GM23338 (cell line): ENCODE measurements at places on chromosomes 12 and 14.
A peak's percentile ranks its signal among the peaks of the same experiment; 100 is the strongest.

GRCh38 chr14:20775043-20775442, 6.0 kb upstream of the RNASE6 start:
- peak; percentile 73 for DNase-seq

DNA sequence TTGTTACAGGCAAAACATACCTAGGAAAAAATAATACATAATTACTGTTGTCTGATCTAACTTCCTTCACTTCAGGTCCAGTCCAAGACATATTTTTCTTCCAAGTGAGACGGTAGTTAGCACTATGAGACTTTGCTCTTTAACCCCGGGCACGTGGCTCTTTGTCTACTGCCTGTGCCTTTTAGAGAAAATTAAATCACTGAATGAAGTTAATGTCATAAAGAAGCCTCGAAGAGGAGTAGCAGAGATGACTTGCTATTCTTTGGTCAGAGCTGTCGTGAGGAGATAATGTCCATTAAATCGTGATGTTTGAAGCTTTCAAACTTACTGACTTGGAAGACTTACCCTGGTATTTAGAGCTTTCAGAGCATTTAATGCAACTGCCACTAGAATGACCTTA, 8.7 kb downstream of the TESPA1 start:
- no peak for DNase-seq

DNA sequence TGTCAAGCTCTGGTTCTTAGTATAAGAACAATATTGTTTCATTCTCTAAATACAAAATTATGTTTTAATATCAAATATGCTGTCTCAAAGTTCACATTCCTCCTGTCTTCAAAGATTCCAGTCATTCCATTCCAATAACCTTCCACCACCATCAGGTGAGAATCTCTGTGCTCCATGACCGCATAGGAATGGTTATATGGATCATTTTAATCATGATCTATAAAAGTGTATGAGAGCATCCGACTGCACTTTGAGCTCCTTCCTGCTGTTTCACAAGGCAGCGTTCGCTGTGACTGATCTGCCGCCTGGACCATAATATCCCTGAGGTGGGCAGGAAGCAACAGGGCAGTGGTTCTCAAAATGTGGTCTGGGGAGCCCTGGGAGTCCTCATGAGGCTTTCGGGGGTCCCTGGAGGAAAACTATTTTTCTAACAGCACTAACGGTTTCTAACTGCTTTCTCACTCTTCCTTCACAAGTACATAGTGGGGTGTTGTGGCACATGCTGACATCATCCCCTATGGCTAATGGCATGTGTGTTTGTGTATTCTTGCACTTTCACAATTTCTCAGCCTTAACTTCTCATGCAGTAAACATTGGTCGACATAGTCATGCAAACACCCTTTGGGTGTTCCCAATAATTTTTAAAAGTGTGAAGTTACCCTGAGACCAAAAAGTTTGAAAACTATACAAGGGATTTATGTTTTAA, 137.4 kb downstream of the ANO2 start:
- no peak for DNase-seq

DNA sequence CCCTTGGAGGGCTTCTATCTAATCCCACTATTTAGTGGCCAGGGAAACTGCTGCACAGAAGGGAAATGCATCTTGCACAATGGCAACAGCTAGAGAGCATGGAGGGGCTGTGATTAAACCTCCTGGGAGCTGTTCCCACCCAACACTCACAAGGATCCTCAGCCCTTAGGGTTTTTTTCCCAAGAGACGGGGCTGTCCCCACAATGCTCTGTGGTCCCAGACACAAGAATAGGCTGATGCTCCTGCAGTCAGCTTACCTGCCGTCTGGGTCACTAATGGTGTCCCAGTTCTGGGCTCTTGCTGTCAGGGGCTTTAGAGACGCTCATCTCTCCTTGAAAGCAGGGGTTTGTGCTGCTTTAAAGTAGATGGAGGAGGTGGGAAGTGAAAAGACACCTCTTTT, 4.6 kb downstream of the SERPINA1 start:
- no peak for DNase-seq

GRCh38 chr12:112937741-112938719, at the start of gene OAS3:
Gene OAS3, plus strand, starts transcription at chr12:112938474. Its CDS starts 57 bp downstream, at chr12:112938531.
- peak; percentile 72 for DNase-seq

GRCh38 chr12:96248136-96248931, 54.2 kb downstream of the ELK3 start:
- DNase-seq = no peak

DNA sequence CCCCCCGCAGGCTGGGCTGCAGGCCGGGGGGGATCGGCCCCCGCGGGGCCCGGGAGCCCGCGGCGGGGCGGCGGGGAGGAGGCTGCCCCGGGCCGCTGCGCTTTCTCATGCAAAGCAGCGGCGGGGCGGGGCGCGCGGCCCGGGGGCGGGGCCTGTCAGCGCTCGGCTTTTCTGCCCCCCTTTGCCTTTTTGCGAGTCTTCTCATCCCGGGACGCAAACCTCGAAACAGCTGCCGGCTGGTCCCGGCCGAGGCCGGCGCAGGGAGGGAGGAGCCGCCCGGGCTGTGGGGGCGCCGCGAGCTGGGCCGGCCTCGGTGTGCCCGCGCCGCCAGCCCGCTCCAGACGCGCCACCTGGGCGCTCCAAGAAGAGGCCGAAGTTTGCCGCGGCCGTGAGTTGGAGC, at the start of gene FZD10:
TSS of gene FZD10 (plus strand) at position 198 of the 400 bp plus-strand sequence. CDS start 479 bp downstream, outside the sequence.
- DNase-seq = peak; percentile 62
